Esophagus squamous epithelium (tissue), 5 donors: ENCODE measurements at places on chromosomes 3 and 15.

DNA sequence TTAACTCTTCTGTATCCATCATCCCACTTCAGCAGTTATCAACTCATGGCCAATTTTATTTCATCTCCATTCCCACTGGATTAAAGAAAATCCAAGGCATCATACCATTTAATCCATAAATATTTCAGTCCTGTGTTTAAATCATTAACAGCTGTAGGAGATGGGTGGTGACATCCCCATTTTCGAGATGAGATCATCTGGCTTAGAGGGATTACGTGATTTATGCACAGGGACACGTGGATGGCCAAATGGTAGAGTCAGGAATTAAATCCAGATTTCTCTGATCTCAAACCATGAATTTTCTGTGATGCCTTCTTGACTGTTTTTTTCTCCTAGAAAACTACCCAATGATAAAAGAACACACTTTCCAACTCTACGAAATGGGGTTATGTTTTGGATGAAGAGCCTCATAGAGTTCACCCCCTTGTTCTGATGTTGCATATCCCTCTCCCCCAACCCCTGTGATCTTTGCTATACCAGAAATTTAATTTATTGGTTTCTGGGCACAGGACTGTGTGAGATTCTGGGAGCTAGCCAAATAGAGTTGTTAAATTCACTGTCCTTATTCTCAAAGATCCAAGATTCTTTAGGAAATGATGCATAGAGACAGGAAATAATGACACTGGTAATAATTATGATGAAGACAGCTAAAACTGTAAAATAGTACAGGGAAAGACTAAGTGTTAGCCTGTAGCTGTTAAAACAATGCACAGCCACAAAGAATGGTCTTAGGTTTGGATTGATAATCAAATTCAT, 7.4 kb downstream of the ZNF589 start:
- no peaks in the 10 kb centered on the region for H3K4me1 ChIP-seq
- H3K4me3 ChIP-seq = no peak overlapping the region
- H3K36me3 ChIP-seq = peaks cover 65% of the 10 kb centered on the region
- DNase-seq = no peak

DNA sequence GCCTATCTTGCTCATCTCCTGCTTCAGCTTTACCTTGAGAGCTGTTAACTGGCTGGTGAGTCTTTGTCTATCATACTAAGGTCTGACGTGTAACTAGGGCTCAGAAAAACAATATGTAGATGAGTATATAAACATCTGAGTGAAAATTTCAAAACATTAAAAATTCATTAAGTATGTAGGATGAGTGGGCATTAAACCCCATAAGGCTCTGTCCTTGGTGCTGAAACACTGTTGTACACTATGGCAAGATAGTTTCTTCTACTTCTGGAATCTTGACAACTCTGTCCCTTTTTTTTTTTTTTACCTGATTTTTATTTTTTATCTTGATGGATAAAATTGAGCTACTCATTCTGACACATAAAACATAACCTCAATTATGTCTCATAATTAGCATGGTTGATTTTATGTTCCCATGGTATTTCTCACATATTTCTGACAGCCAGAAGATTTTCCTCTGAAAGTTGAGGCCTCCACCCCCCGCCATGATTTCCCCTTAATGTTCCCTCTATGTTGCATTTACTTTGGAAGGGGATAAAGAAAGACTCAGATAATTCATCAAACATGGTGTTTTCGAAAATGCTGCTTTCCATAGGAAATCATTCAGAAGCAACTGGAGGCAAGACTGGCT, 54.3 kb downstream of the DGKG start:
- H3K27me3 ChIP-seq = no peaks in the 10 kb centered on the region
- no peak overlapping the region for H3K4me3 ChIP-seq
- no peaks in the 10 kb centered on the region for H3K4me1 ChIP-seq

GRCh38 chr3:172685331-172686214, 25.3 kb downstream of the NCEH1 start:
- no peaks in the 10 kb centered on the region for H3K27me3 ChIP-seq
- H3K4me3 ChIP-seq = no peak overlapping the region
- no peaks in the 10 kb centered on the region for H3K36me3 ChIP-seq
- no peak for DNase-seq
- peaks cover 52% of the 10 kb centered on the region for H3K4me1 ChIP-seq

DNA sequence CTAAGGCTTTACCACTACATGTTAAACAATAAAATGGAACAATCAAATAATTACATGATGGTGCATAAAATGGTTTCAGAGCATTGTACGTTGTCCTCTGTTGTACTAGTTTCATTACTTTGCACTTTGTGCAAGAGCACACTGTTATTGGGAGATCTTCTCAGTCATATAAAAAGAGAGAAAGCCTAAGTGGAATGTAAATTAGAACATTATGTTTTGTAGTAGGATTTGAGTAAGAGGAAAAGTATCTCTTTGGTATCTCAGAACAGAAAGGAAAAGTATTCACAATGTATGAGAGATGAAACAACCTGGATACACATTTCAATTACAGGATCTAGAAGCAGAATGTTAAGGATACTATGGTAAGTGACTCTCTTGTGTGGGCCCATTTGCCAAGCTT, 26.9 kb upstream of the PLSCR2 start:
- H3K27me3 ChIP-seq = no peaks in the 10 kb centered on the region
- H3K36me3 ChIP-seq = no peaks in the 10 kb centered on the region
- no peaks in the 10 kb centered on the region for H3K4me1 ChIP-seq
- DNase-seq = no peak

- H3K36me3 ChIP-seq = no peaks in the 10 kb centered on the region
- H3K4me1 ChIP-seq = no peaks in the 10 kb centered on the region
- DNase-seq = no peak
- no peaks in the 10 kb centered on the region for H3K27me3 ChIP-seq
These were observed 53.2 kb upstream of the ZNF148 start for GRCh38 chr3:125428216-125428830.

DNA sequence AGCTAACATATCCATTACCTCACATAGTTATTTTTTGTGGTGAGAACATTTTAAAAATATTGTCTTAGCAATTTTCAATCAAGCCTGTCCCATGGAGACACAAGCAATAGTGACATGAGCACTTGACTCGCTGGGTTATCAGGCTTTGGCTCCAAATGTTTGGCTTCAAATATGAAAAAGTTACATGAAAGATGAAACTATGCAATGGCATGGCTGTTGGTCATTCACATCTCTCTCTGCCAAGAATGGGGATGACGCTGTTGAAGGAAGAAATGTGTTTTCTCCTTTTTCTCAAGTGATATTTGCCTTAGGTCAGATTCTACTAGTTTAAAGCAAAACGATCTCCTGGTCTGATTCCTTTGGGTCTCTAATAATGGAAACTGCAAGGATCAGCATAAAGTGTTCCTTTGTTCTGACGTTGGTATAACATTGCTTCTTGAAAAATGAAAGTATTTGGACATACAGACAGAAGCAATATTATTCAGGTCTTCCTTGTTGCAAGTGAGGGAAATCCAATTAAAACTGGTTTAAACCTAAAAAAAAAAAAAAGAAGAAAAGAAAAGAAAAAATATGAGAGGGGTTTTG, 71.2 kb downstream of the SSUH2 start:
- H3K27ac ChIP-seq = no peak overlapping the region
- H3K27me3 ChIP-seq = no peaks in the 10 kb centered on the region
- peaks cover 23% of the 10 kb centered on the region for H3K4me1 ChIP-seq
- no peak for DNase-seq

DNA sequence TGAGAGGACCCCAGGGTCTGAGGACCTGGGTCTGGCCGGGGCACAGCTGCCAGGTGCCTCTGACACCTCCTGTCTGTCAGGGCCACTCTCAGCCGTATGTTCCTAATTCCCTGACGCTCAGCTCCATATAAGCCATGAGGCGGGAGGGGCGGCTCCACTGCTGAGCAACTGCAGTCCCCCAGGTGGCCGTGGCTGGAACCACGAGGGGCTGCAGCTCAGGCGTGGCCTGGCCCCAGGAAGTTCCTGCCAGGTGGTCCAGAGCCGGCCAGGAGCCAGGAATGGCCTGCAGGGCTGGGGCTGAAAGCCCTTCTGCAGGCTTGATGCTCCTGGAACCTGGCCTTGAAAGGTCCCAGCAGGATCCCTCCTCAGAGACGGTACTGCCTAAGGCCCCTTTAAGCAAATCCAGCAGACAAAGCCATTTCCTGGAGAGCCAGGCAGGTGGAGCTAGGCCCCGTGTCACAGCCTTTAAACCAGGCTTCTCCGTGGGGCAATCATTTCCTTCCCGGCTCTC, 118.0 kb downstream of the CHSY1 start:
- H3K27ac ChIP-seq = no peak overlapping the region
- no peaks in the 10 kb centered on the region for H3K27me3 ChIP-seq
- H3K36me3 ChIP-seq = no peaks in the 10 kb centered on the region
- no peaks in the 10 kb centered on the region for H3K4me1 ChIP-seq
- DNase-seq = no peak
- H3K4me3 ChIP-seq = no peak overlapping the region

DNA sequence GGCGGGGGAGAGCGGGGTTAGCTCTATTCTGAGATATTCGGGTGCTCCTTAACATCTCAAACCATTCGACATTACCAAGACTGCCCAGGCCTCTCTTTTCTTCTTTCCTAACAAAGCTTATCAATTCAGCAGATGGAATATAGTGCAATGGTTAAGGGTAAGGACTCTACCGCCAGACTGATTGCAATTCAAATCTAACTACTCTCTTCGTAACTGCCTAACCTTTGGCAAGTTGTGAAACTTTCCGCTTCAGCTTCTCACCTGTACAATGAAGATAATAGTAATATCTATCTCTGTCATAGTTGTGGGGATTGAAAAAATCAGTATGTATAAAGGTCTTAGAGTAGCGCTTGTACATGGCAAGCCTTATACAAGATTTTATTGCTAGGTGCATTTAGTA, 972 bp downstream of the UBA5 start:
- no peaks in the 10 kb centered on the region for H3K36me3 ChIP-seq
- no peak for DNase-seq
- H3K27me3 ChIP-seq = no peaks in the 10 kb centered on the region
- peaks cover 51% of the 10 kb centered on the region for H3K4me1 ChIP-seq
- peak overlapping the region; percentile 71 for H3K4me3 ChIP-seq

DNA sequence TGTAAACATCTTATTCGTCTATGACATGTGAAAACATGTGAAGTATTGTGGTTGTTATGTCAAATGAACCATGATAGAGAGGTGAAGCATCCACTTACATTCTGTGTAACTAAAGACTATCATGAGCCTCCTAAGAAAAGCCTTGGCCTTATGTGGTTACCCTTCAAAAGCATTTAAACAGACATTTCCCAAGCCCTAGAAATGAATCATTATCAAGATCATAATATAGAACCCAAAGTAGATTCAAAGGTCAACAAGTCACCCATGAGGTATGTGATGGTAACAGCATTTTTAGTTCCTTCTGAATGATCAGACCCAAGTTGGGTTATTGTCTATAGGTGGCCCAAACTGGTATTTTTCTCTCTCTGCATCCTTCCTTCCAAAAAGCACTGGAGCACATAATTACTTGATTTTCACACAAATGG, 408.0 kb downstream of the TBL1XR1 start:
- no peaks in the 10 kb centered on the region for H3K4me1 ChIP-seq
- H3K27me3 ChIP-seq = no peaks in the 10 kb centered on the region
- H3K36me3 ChIP-seq = no peaks in the 10 kb centered on the region
- no peak overlapping the region for H3K4me3 ChIP-seq

GRCh38 chr3:122377975-122378374, 5.1 kb downstream of the MIX23 start:
- no peak for DNase-seq
- H3K4me3 ChIP-seq = no peak overlapping the region
- H3K27me3 ChIP-seq = no peaks in the 10 kb centered on the region
- H3K36me3 ChIP-seq = no peaks in the 10 kb centered on the region

GRCh38 chr3:15215996-15216395, 9.9 kb downstream of the CAPN7 start:
- peaks cover 100% of the 10 kb centered on the region for H3K36me3 ChIP-seq
- H3K27ac ChIP-seq = no peak overlapping the region
- DNase-seq = no peak
- H3K27me3 ChIP-seq = no peaks in the 10 kb centered on the region
- H3K4me1 ChIP-seq = no peaks in the 10 kb centered on the region

DNA sequence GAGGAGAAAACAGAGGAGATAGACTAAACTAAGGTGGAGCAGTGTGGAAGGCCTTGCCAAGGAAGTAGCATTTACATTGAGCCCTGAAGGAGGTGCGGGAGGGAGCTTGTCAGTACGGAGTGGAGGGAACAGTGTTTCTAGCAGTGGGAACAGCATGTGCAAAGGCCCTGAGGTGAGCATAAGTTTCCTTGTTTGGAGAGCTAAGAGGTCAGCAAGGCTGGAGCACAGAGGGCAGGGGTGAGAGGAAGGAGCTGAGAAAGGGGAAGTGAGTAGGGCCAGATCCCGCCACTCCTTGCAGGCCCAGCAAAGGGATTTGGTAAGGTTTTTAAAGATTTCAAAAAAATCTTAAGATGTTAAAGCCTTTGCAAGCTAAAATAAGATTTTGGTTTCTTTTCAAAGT, 70.1 kb downstream of the HMCES start:
- no peaks in the 10 kb centered on the region for H3K36me3 ChIP-seq
- peaks cover 6% of the 10 kb centered on the region for H3K4me1 ChIP-seq
- DNase-seq = no peak

DNA sequence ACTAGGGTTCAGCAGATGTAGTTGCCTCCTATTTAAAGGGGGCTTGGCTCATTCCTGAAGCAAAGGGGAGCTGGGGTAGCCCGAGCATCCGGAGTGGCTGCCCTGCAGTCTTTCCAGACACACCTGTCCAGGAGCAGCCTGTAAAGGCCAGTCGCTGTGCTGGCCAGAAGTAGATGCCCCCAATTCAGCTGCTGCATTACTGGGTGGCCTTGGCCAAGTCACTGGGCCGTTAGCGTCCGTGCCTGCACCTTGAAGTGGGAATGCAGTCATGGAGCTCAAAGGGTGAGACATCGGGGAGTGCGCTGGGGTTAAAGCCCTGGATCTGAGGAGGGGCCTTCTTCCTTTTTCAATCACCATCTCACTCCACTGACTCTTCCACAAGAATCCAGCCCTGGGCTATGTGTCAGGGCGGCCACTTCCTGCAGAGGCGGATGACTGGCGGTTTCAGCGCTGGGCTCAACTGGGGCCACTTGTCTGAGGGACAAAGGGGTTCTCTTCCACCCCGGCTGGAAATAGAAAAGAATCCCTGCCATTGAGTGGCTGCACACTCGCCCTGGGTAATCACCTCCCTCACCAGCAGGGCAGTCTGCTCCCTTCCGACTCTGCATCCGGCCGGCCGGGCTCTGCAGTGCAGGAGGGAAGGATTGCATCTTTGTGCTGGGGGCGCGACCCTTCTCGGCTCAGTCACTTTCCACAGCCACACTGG, 11.8 kb downstream of the ALDH1A3 start:
- H3K36me3 ChIP-seq = no peaks in the 10 kb centered on the region
- no peak overlapping the region for H3K27ac ChIP-seq
- H3K4me3 ChIP-seq = no peak overlapping the region
- H3K4me1 ChIP-seq = peaks cover 28% of the 10 kb centered on the region
